Foreskin keratinocyte (primary cell): ENCODE measurements at places on chromosomes 3 and 15.
A peak's percentile ranks its signal among the peaks of the same experiment; 100 is the strongest.

DNA sequence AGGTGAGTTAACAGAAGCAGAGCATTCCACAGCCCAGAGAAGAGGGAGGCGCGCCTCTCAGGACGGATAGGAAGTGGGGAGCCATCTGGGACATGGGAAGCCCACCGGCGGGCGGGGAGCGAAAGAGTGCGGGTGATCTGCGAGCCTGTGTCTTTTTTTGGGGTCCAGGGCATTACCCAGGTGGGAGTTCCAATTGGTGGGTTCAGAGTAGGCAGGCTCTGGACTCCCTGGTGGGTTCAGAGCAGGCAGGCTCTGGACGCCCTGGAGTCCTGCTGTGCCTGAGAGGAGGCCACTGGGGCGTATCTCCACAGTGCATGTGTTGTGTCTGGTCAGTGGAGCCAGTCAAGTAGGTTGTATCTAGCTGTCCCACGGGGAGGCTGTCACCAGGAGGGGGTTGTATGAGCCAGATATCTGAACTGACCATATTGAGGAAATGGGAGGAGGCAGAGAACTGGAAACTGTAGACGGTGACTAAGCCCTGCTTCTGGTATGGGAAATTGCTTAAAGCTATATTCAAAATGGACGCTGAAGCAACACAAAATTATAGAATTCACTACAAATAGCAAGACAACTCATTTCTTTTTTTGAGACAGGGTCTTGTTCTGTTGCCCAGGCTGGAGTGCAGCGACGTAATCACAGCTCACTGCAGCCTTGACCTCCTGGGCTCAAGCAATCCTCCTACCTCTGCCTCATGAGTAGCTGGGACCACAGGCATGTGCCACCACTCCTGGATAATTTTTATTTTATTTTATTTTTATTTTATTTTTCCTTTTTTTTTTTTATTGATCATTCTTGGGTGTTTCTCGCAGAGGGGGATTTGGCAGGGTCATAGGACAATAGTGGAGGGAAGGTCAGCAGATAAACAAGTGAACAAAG, 34.5 kb upstream of the CHST2 start:
- peak; percentile 50 for DNase-seq

GRCh38 chr15:83295417-83295816, 11.0 kb upstream of the BNC1 start:
- no peak for DNase-seq

- no peak for DNase-seq
Observed at GRCh38 chr15:74960286-74960685, 3.7 kb upstream of the RPP25 start.

DNA sequence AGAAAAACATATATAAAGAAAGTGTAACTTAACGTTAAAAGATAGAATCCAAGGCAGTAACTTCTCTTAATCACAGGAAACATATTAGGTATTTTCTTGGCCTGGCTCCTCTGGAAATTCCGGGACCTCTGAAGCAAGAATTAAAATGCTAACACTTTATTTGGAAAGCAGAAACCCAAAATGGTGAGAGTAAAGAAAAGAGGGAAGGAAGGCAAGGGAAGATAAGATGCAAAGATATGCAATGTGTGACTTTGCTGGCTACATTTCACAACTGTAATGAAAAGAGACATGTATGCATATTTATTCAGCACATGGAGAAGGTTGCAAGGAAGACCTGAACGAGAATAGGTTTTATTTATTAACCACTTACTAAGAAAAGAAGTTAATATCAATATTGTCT, 372.5 kb downstream of the TBL1XR1 start:
- DNase-seq, result no peak

DNA sequence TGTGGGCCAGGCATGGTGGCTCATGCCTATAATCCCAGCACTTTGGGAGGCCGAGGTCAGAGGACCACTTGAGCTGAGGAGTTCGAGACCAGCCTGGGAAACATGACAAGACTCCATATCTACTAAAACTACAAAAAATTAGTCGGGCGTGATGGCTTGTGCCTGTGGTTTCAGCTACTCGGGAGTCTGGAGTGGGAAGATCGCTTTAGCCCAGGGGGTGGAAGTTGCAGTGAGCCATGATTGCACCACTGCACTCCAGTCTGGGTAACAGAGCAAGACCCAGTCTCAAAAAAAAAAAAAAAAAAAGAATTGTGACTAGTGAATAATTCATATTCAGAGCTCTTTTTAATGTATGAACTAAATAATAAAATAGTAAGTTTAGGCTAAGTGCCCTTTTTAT, 87.8 kb upstream of the TSEN2 start:
- DNase-seq, result no peak

DNA sequence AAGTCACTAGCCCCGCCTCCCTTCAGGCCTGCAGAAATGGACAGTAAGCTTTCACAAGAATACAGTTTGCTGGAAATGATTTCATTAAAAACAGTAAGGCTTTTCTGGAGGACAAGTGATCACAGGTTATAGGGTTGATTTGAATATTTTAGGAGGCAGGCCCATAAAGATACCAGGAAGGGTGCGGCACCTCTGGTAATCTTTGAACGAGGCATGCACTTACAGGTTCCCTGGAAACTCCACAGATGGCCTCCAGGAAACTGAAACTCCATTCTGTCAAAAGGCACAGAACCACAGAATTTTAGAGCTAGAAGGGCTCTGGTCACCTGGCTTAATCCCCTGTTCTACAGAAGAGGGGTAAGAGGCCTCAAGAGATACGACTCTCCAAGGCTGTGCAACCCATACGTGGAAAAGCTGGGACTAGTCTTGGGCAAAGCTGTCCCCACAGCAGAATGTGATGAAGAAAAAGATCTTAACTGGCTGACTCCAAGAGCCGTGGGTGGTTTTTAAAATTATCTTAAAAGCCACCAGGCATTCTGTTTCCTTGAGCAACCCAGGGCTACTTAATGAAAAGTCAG, 1.2 kb downstream of the STARD5 start:
- DNase-seq, result peak; percentile 79

DNA sequence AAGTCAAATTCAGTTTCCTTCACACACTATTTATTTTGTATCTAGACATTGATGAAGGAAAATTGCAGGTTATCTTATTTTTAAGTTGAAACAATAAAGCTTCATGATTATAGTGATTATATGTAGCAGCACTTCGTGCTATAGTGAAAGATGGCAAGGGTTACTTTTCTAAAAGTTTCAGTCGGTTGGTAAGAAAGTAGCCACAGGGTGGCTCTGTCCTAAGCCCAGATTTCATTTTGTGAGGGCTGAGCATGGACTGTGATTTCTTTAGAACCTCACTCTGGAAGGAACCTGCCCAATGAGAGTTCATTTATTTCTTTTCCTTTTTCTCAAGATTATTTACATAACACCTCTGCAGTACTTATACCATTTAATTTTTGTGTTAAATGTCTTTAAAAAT, 66.5 kb downstream of the NME9 start:
- DNase-seq, result no peak

- no peak for DNase-seq
Observed at GRCh38 chr3:66372681-66373350, 128.0 kb downstream of the LRIG1 start.

DNA sequence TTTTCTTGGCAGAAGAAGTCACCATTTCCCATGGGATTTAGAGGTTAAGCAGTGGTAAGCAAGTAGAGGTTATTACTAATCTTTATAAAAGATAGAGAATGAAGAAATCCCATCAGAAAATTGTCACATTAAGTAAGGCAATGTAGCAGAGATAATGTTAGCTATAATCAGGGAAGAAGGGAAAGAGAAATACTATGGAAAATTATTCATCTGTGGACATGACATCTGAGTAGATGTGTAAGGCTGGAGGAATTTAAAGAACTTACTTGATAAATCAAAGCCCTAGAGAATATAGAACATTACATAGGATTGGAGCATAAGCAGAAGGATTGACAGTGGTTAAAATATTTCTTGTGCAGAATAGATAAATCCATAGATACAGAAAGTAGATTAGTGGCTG, 553.1 kb upstream of the CBLB start:
- DNase-seq, result no peak

GRCh38 chr3:122555275-122556071, 8.6 kb downstream of the PARP9 start:
- peak; percentile 42 for DNase-seq

DNA sequence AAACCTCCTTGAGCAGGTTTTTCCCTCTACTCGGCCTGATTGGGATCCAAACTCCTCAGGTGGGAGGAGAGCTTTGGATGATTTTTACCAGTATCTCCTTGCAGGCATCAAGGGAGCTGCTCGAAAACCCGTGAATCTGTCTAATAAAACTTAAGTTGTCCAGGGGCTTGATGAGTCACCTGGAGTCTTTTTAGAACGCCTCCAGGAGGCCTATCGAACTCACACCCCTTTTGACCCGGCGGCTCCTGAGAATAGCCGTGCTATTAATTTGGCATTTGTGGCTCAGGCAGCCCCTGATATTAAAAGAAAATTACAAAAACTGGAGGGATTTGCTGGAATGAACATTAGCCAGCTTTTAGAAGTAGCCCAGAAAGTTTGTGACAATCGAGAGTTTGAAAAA, 41.6 kb downstream of the ZBTB11 start:
- DNase-seq, result no peak

- no peak for DNase-seq
Observed at GRCh38 chr3:119365418-119365817, 71.2 kb downstream of the ARHGAP31 start.

DNA sequence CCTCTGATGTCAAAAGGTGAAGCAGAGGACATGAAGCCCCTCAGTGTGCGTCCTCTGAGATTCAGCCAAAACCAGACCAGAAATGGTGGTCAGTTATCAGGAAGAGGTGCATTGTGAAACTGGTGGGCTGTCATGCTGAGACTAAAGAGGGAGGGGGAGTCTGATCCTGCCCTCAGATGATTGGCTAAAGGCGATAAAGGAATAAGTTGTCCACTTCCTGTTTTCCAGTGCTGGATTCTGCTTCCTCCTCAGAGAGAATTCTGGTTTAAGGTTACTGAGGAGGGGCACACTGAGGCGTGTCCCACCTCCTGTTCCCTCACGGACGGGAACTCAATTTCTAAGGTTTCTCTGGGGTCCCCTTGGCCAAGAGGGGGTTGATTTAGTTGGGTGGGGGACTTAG, 97.0 kb upstream of the UBE3A start:
- no peak for DNase-seq

GRCh38 chr3:116038968-116039650, 406.2 kb downstream of the LSAMP start:
- DNase-seq, result peak; percentile 73

- DNase-seq, result no peak
Observed at GRCh38 chr3:142965581-142965980, 2.1 kb upstream of the PAQR9 start.

DNA sequence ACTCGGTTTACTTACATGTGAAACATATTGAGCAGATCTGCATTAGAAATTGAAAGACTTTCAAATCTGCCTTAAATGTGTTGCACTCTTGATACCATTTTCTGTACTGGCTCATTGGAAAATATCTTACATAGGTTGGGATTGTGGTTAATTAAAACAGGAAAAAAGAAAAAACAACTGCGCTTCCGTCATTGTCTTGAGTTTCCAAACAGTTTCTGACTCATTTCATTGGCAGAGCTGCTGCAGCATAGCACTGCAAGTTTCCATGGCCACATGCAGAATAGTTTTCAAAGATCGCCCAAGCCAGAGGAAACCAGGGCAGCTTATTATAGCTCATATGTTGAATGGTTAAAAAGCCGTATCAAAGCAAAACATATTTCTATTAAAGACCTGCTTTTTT, 446.6 kb upstream of the BCHE start:
- peak; percentile 60 for DNase-seq

- peak; percentile 54 for DNase-seq
Observed at GRCh38 chr3:139629033-139629432, 48.7 kb downstream of the NMNAT3 start.

DNA sequence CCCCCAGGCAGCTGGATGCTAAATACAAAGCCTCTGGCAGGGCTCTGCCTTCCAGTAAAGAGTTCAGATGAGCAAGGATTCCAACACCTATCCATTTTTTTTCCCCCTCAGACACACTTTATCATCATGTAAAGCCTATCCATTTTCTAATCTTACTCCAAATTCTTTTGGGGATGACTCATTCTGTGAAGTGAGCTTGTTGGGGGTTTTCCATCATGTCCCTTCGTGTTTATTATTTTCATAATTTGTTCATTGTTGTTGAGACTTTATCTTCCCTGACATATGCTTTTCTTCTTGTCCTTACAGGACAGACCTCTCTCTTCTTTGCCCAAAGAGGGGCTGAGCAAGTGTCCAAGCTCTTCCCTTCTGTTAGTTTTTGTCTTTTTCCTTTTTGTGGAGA, 34.7 kb upstream of the SH3BP5 start:
- peak; percentile 30 for DNase-seq

GRCh38 chr15:100635406-100636071, 33.1 kb downstream of the ASB7 start:
- no peak for DNase-seq

DNA sequence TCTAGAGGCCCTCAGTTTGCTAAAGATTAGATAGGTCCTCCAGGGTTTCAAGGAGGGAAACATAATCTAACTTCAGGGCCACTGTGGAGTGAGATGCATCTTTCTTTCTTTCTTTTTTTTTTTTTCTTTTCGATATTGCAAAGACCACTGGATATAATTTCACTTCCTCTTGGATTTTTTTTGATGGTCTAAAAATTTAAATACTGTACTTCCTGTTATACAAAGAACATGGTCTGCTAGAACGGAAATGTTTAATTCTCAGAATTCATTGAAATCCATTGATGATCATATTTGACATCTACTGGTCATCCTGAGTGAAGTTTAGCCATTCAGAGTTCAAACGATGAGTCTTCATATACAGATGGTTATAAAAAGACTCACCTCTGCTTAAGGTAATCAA, 808.8 kb upstream of the LMCD1 start:
- DNase-seq, result no peak

DNA sequence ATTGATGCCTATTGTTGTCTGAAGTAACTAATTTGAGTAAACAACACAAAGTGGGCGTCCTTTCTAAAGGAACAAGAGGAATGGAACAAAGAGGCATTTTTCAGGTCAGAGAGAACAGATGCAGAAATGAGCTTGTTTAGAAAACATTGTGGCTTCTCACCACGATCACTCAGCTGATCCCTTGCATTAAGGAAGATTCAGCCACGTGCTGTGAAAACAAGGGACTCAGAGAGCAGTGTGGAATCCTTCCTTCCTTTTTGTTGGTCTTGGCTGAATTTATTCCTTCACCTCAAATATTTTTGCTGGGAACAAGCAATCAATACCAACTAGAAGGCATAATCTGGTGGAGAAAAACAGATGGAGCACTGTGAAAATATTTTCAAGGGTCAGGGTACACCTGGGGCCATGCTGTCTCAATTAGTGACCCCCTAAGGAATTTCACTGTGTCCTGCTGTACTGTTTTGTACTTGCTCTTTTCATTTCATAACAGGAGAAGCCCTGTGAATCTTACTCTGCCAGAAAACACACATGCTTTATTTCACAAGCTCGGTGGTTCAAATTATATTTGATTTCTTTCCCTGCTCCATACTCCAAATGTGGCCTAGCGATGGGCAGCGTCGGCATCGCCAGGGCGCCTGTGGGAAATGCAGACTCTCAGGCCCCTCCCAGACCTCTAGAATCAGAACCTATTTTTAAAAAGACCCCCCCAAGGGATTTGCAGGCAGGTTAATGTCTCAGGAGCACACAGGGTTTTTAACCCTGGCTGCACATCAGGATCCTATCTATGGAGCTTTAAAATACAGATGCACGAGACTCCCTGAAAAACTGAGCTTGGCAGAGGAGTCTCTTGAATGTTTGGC, 11.6 kb upstream of the SLC6A20 start:
- no peak for DNase-seq
